ENCODE measurements at places on chromosomes 6 and 20.

DNA sequence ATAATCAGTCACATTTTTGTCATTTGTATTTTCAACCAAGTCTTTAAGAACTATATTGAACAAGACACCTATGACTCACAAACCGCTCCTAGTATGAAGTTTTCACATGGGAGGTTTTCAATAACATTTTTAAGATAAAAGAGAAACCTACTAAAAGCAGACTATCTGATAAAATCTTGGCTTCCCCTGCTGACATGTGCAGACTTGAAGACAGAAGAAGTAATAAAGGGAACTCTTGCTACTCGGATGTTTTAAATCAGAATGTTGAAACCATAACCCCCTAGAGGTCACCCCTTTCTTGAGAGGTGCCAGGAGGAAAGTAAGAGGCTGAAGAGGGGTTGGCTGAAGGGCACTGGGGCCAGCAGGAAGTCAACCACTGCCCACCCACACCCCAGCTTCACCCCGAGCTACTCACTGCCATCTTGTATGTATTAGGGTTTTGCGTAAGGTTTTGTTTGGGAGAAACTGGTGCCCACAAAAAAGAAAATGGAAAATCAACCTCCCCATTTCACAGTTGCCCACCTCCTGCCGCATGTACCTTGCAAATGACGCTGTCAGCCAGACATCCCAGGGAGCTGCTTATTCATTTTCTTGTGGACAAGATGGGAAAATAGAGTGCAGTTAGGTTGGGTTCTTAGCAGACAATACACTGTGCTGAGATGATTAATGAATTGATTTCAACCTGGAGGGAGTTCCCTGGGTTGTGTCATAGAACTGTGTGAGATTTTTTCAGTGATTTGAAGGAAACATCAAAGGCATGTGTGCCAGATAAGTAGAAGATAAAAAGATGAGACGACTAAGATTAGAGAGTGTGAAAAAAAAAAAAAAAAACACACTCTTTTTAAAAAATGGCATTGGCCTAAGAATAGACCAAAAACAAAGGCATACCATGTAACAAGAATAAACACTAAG lies 83.2 kb upstream of the TAB2 start:
- peak; percentile 52 for DNase-seq

- DNase-seq = peak; percentile 86
Observed at GRCh38 chr20:63580796-63581461, 6.9 kb upstream of the HELZ2 start.

DNA sequence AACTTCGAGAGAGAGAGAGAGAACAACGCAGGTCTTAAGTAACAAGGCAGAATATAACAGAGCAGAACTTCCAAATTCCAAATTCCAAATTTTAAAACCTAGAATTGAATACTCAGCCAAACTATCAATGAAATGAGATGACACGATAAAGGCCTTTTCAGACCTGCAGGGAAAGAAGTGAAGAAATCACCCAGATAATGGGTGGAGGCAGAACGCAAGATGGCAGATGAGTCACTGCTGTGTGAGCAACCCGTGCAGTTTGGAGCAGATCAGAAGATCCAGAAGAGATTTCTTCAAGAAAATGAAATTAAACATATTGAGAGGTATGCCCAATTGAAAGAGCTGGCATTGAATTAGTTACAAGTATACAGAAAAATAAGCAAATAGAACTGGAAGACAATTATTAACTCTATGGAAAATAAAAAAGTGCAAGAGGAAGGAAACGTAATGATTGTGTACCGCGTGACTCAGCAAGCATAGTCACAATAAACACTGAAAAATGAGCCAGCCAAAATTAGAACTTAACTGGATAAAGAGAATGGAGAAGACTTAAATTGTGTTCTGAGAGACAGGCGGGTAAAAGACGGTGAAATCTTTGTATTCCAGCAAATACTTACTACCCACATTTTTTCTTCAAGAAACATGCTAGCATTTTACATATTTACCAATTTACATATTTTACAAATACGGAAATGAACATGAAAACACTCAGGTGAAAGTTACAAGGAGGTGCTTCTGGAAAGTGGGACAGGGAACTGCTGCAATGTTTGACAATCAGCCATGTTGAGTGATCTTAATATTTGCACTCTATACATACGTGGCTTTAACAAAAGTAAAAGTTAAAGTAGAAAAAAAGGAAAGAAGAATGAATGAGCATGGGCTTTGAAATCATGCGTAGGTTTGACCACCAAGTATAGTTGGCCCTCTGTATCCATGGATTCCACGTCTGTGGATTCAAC lies 87.9 kb upstream of the CDYL start:
- peak; percentile 79 for DNase-seq

DNA sequence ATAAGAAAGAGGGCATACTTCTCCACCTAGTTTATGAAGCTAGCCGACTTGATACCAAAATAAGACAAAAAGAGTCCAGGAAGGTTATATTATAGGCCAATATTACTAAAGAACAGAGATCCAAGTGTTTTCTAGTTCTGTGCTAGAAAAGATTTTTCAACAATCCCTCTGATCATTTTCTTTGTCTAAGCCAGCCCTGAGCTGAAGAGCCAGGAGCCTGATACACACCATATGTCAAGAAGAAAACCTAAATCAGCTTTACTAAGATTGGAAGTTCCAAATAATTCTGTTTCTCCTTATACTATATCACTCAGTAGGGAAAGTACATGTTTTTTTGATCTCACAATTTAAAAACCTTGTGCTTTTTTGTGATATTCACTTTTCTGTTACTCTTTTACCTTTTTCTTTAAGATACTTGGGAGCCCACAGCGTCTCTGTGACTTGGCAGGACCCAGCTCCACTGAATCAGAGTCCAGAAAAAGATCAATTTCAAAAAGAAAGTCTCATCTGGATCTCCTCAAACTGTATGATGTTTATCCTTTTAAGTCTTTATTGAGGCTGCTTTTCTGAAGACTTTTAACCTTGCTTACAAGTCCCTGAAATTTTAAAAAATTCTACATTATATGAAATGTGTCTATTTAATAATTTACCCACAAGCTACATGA lies 43.0 kb upstream of the PBOV1 start:
- no peak for DNase-seq

- DNase-seq = no peak
Observed at GRCh38 chr6:42030585-42031506, 19.5 kb upstream of the TAF8 start.

- DNase-seq = peak; percentile 37
Observed at GRCh38 chr6:160398674-160399271, 50.6 kb downstream of the SLC22A3 start.

DNA sequence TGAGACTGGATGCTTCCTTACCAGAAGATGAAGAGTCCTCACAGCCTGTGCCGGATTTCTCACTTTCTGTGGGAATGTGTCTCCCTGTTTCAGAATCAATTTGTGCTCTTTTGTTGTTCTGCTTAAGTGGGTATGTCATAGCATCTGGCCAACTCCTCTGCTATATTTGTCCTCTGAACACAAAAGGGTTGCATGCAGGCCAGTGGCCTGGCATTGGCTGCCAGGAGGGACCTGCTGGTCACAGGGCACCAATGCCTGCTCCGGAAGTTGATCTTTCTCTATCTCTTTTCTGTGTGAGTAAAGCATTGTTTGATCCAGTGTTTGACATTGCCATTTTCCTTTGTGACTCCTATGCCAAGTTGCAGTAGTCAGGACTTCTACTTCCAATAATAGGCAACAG lies 47.8 kb downstream of the JARID2 start:
- DNase-seq = no peak

GRCh38 chr20:39214828-39215227 lies 252.7 kb downstream of the DHX35 start:
- DNase-seq = no peak

GRCh38 chr20:45510242-45510862 lies 5.1 kb downstream of the SPINT3 start:
- DNase-seq = no peak

- DNase-seq = no peak
Observed at GRCh38 chr6:160956300-160957035, 35.1 kb upstream of the MAP3K4 start.

GRCh38 chr20:53737396-53738038 lies 143.9 kb upstream of the ZNF217 start:
- peak; percentile 29 for DNase-seq

DNA sequence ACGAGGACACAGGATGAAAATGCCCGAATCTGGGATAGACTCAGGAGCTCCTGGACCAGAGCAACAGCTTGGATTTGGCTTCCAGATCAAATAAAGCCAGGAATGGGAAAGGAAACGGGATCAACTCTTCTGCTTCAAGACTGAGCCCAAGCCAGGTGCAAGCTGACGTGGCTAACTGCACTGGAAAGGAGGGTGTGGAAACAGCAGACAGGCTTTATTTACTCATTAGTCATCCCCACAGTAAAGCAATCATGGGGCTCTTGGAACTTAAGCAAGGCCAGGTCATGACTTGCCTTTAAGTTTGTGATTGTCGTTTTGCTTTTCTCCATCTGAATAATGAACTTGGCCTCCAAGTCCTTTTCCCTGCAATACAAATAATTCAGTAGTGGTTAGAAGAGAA lies 45.2 kb downstream of the KIF16B start:
- DNase-seq = peak; percentile 93

- no peak for DNase-seq
Observed at GRCh38 chr6:112269979-112270566, 15.7 kb upstream of the LAMA4 start.

DNA sequence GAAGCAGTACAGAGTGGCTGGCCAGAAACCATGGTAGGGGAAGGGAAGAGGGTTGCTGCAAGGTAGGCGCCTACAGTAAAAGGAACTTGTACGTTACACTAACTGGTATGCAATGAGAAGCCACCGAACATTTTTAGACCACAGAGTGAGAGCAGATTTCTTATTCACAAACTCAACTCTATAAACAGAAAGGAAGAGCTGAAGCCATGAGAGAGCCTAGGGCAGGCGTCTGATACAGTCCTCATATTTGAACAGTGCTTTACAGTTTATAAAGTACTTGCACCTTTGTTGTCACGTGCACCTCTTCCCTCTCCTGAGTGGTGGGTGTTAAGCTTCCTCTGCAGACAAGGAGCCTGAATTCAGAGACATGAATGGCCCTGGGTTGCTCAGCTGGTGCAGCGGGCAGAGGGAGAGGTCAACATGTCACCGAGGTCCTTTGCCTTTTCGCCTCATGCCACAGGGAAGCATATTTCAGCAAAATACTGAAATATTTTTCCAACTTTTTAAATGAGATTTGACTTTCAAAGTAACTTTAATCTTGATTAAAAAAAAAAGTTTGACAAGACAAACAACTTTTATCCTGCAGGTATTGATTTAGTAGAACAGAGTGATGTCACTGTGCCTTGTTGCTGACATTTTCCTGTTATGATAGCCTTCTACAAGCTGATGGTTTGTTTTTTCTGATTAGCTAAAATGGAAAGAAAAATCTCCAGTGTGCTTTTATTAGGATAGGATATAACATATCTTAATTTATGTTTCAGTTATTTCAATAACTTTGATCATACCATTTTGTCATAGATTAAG lies 23.8 kb downstream of the UST start:
- DNase-seq = no peak

- no peak for DNase-seq
Observed at GRCh38 chr6:23661549-23661948, 464.5 kb upstream of the NRSN1 start.

- no peak for DNase-seq
Observed at GRCh38 chr6:15791448-15792181, 128.8 kb upstream of the DTNBP1 start.

DNA sequence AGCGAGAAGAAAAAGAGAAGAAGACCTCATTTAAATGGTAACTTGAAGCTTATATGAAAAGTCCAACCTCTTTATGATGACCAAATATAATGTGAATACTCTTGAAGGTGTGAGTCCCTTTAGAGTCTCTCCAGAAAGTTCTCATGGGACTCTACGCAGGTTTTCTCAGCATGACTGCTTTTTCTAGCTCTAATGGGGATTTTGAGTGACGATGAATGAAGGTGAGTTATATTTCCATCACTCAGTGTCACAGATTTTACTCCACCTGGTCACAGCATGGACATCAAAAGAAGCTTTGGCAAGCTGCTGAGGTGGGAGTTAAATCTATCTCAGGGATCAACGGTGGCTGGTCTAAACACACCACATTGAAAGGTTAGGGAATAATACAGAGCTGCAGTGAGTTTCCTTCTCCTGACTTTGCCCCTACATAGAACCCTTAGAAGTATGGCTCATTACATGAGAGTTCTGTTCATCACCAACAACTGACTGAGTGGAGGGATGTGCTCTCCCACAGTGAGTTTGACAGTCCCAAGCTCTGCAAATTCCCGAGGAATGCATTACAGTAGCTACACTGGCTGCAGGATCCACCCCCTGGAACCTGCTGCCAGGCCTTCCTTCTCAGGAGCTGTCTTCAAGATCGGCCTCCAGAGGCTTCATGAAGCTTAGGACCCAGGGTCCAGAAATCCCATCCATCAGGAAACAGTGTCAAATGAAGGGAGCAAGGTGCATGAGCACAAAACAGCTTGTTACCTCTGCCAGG lies 126.8 kb downstream of the FOXC1 start:
- DNase-seq = no peak

GRCh38 chr6:31423550-31423949 lies 20.2 kb downstream of the MICA start:
- no peak for DNase-seq

GRCh38 chr6:21633511-21634109 lies 40.1 kb downstream of the SOX4 start:
- peak; percentile 47 for DNase-seq

DNA sequence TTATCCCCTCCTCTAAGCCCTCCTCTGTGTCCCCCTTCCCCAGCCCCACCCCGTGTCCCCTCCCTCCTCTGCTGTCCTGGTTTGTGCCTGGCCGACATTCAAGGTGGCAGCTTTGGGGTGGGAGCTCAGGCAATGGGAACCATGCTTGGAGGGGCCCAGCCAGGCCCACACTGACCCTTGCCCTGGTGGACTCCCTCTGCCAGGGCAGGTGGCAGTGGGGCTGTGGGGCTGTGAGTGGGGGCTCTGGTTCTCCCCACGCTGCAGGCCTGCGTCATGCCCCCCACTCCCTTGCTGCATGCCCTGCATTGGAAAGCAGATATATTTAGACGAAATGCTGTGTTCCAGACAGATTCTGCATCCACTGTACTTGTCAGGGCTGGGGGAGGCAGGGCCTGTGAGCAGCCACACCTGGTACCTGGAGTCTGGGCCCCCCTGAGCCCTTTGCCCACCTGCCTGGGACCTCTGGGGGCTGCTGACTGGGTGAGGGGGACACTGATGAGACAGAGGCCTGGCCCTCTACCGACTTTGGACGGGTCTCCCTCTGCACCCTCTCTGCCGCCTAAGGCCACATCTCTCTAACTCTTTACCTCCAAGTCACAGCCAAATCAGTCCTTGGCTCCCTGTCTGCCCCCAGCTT lies 14.2 kb downstream of the DLGAP4 start:
- no peak for DNase-seq

- DNase-seq = no peak
Observed at GRCh38 chr6:146965110-146965689, 239.0 kb upstream of the STXBP5 start.

- peak; percentile 60 for DNase-seq
Observed at GRCh38 chr6:35302604-35303241, 5.1 kb downstream of the DEF6 start.

DNA sequence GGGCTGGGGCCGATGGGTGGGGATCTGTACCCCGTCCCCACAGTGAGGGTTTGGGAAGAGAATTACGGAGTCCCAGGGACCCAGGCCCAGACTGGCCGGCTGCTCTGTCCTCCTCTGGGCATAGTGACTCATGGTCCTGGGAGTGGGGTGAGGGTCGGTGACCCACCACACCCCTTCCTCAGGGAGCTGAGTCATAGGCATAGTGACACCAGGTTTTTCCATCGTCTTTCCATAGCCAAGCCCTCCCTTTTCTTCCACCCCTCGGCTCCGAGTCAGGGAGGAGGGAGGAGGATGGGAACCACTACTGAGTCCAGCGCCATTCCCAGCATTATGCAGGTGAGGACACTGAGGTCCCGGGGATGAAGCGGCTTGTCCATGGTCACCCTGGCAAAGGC lies 8.9 kb downstream of the CYP21A2 start:
- DNase-seq = peak; percentile 64
